ENCODE measurements at places on chromosomes 3 and 15.

DNA sequence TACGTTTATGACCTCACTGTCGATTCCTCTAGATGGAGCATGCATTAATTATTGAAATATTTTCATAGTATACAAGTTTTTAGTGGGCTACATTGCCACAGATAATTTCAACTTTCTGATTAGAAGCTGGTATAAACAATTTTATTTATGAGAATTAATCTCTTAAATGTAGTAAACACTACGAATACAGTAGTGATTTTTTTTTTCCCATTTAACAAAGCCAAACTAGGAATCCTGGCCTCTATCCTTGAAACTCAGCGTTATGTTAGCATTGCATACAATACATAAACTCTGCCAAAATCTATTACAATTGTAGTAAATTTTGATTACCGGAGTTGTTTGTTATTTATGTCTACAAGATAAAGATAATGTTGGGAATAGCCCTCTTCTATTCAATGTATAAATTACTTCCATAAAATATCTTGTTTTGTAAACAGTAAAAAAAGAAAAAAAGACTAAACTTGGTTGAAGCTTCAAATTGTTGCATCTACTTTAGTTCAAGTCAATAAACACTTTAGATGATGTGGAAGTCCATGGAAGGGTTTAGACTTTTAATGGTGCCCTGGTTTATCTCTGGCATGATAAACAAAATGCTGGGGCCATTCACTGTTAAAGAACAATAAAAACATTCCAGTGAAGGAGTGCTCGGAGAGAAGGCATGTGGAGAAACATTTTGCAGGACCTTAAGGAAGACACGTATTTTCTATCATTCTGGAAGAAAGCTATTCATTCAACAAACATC, 77.3 kb upstream of the NR2F2 start:
- no peak for DNase-seq

DNA sequence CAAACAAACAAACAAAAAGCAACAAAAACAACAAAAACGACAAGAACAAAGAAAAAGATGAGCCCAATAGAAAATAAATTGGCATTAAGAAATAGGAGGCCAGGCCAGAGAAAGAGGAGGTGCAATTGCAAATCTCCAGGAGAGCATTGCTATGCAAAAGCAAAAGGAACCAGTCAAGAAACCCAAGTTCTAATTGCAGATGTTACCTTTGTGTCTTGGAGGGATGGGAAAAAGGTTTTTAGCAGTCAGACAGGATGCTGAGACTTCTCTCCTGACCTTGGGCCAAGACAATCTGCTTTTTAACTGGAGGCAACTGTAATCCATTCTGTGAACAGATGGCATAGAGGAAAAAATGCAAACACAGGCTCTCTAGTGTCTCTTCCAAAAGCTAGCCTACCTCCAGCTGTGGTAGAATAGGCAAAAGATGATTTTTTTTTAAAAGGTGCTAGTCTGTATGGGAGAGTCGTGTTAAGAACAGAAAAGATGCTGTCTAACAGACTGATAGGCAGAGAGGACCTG, 56.4 kb downstream of the LSAMP start:
- DNase-seq = peak; percentile 8

DNA sequence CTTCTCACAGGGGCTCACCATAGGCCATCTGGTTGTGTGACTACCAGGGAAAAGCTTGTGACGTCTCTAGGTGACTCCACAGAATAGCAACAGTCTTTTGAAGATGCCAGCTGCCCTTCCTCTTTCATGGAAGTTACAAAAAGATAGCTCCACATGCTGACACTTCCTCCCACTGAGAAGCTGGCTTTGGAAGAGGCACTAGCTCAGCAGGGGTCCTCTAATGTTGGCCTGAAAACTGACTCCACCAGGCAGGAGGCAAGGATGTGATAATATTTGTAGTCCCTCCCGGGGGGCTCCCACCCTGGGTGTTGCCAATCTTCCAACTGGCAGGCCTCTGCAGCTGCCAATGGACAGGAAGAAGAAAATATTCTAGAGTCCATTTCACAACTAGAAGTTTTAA, 343.5 kb downstream of the NEK10 start:
- no peak for DNase-seq

GRCh38 chr3:177318559-177318958, 121.3 kb upstream of the TBL1XR1 start:
- no peak for DNase-seq

DNA sequence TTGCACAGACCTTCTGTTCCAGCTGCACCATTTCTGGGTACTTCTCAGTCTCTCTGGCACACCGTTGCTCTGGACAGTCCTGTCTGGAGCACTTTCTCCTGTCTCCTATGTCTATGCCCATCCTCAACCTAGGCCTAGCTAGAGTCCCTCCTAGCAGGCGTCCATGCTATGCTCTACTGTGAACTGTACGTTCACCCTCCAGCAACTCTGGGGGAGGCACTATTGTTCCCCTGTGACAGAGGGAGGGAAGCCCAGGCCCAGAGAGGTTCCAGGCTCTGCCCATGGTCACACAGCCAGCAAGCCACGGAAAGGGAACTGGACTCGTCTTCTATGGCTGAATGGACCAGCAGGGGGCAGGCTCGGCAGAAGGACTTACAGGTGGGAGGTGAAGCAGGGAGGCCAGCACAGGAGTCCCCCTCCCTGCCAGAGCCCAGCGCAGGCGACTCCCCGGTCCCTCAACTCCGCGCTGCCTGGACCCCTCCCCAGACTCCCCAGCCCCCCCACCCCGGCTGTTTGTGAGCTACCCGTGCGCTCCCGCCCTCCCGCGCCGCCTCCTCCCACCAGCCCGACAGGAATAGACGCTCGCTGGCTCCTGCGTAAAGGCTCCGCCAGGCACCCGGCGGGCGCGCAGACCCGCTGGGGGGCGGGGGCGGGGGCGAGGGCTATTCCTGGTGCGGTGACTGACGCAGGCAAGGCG, 1.7 kb upstream of the LINGO1 start:
- DNase-seq = peak; percentile 50

GRCh38 chr15:27017168-27017809, 46.3 kb downstream of the GABRG3 start:
- DNase-seq = peak; percentile 63

DNA sequence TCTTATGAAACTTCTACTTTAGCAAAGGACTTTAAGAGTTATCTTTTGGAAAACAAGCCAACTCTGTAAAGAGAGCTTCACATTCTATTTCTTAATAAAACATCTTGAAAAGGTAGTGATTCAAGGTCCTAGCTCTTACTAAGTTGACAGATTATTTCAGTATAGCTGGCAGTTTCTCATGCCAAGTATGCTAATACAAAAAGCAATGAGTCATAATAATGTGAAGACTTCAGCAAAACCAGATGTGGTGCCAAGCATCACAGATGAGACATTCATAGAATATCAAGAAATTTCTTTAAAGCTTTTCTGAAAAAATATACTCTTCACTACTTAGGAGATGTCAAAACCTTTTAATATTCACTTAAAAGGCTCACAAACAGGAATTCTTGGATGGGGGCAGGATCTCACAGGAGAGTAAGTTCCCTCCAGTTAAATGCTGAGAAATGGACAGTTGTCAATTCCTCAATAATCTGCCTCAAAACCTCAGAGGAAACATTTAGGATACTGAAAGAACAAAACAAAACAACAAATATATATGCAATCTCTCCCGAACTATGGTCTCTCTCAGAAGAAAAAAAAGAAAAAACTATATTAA, 45.6 kb downstream of the DCBLD2 start:
- peak; percentile 80 for DNase-seq

DNA sequence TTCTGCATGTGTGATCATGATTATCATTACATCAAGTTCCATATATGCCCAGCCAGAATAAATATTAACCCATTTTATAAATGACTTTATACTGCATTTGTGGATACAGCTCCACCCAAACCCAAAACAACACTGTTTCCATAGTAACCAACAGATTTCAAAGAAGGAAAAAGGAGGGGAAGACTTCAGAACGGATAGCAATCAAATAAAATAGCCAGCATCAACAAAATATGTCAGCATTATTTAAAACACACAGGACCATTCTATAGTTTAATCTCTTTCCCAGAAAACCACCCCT, 114.4 kb downstream of the FOXP1 start:
- DNase-seq = no peak

All from AG20443 (cell line).